ENCODE measurements at places on chromosomes 12 and 14. TPM values are rescaled to one million over a fixed set of nuclear protein-coding genes. Genes with fewer than 3 reads are reported as not detected.

The C14orf119 gene
- total RNA-seq: 7.0 TPM

The TMTC2 gene
- total RNA-seq: 20.1 TPM

The CATSPERB gene
- total RNA-seq: 20.4 TPM

The RPS6KA5 gene
- total RNA-seq: 2.9 TPM

The AICDA gene
- total RNA-seq: not detected

The DLST gene
- total RNA-seq: 33.7 TPM

The BMAL2 gene
- total RNA-seq: 4.3 TPM

The PROX2 gene
- total RNA-seq: not detected

The SLC10A1 gene
- not detected for total RNA-seq

The DEPDC4 gene
- total RNA-seq: 2.1 TPM

The MIPOL1 gene
- 8.6 TPM for total RNA-seq

The NANOG gene
- 0.66 TPM for total RNA-seq

The ADAM21 gene
- total RNA-seq: 0.52 TPM

- H3K4me3 ChIP-seq: no peak overlapping the region
- H3K27me3 ChIP-seq: no peaks in the 10 kb centered on the region
Observed at GRCh38 chr12:60230056-60230455, 634.2 kb downstream of the SLC16A7 start.

- no peak overlapping the region for H3K27ac ChIP-seq
- H3K27me3 ChIP-seq: no peaks in the 10 kb centered on the region
- H3K4me1 ChIP-seq: no peaks in the 10 kb centered on the region
- no peak overlapping the region for H3K4me3 ChIP-seq
- no peak for DNase-seq
Observed at GRCh38 chr14:45651890-45652289, 398.9 kb upstream of the MIS18BP1 start.

- no peak overlapping the region for H3K27ac ChIP-seq
- no peaks in the 10 kb centered on the region for H3K36me3 ChIP-seq
- no peaks in the 10 kb centered on the region for H3K27me3 ChIP-seq
- DNase-seq: no peak
Observed at GRCh38 chr12:128800606-128801005, 23.2 kb downstream of the SLC15A4 start.

- DNase-seq: no peak
- no peak overlapping the region for H3K4me3 ChIP-seq
- no peaks in the 10 kb centered on the region for H3K36me3 ChIP-seq
- peaks cover 40% of the 10 kb centered on the region for H3K4me1 ChIP-seq
- no peaks in the 10 kb centered on the region for H3K27me3 ChIP-seq
- H3K27ac ChIP-seq: no peak overlapping the region
Observed at GRCh38 chr14:75046899-75047298, 4.4 kb downstream of the MLH3 start.

- H3K4me3 ChIP-seq: no peak overlapping the region
- H3K27me3 ChIP-seq: no peaks in the 10 kb centered on the region
- peak overlapping the region; percentile 86 for H3K27ac ChIP-seq
- H3K4me1 ChIP-seq: peaks cover 65% of the 10 kb centered on the region
- DNase-seq: no peak
- no peaks in the 10 kb centered on the region for H3K36me3 ChIP-seq
Observed at GRCh38 chr14:64709126-64709525, 4.9 kb downstream of the PLEKHG3 start.

GRCh38 chr14:52922059-52922458 lies 28.8 kb downstream of the FERMT2 start:
- no peaks in the 10 kb centered on the region for H3K27me3 ChIP-seq
- peaks cover 44% of the 10 kb centered on the region for H3K4me1 ChIP-seq
- DNase-seq: no peak
- H3K36me3 ChIP-seq: no peaks in the 10 kb centered on the region
- peak overlapping the region; percentile 7 for H3K27ac ChIP-seq
- no peak overlapping the region for H3K4me3 ChIP-seq

GRCh38 chr14:55351111-55351510 lies 60.5 kb downstream of the ATG14 start:
- H3K36me3 ChIP-seq: no peaks in the 10 kb centered on the region
- H3K4me1 ChIP-seq: peaks cover 24% of the 10 kb centered on the region
- no peak overlapping the region for H3K27ac ChIP-seq
- no peak for DNase-seq
- H3K4me3 ChIP-seq: no peak overlapping the region

- no peaks in the 10 kb centered on the region for H3K27me3 ChIP-seq
- no peak for DNase-seq
- peaks cover 20% of the 10 kb centered on the region for H3K4me1 ChIP-seq
- H3K36me3 ChIP-seq: no peaks in the 10 kb centered on the region
- no peak overlapping the region for H3K4me3 ChIP-seq
Observed at GRCh38 chr12:12700254-12700653, 4.3 kb upstream of the GPR19 start.

GRCh38 chr12:70795608-70796007 lies 124.9 kb downstream of the PTPRR start:
- H3K4me1 ChIP-seq: no peaks in the 10 kb centered on the region
- no peak for DNase-seq
- no peak overlapping the region for H3K4me3 ChIP-seq
- H3K27me3 ChIP-seq: no peaks in the 10 kb centered on the region
- H3K36me3 ChIP-seq: no peaks in the 10 kb centered on the region

DNA sequence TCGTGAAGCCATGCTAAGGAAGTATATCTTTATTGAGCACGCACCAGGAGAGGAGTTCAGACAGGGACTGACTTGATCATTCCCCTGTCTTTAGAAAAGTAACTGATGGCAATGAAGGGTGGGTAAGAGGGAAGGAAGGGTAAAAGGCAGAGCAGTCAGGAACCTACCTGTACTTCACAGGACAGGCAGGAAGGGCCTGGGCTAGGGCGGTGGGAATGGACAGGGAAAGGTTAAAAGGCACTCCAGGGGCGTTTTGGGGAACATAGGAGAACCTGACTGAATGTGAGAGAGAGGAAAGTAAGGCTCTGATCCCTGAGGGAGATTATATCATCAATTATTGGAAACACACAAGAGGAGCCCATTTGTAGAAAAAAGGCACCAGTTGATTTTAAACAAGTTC lies 3.9 kb downstream of the SLC35E3 start:
- H3K27me3 ChIP-seq: no peaks in the 10 kb centered on the region
- H3K4me1 ChIP-seq: peaks cover 20% of the 10 kb centered on the region
- H3K27ac ChIP-seq: no peak overlapping the region
- no peak for DNase-seq

DNA sequence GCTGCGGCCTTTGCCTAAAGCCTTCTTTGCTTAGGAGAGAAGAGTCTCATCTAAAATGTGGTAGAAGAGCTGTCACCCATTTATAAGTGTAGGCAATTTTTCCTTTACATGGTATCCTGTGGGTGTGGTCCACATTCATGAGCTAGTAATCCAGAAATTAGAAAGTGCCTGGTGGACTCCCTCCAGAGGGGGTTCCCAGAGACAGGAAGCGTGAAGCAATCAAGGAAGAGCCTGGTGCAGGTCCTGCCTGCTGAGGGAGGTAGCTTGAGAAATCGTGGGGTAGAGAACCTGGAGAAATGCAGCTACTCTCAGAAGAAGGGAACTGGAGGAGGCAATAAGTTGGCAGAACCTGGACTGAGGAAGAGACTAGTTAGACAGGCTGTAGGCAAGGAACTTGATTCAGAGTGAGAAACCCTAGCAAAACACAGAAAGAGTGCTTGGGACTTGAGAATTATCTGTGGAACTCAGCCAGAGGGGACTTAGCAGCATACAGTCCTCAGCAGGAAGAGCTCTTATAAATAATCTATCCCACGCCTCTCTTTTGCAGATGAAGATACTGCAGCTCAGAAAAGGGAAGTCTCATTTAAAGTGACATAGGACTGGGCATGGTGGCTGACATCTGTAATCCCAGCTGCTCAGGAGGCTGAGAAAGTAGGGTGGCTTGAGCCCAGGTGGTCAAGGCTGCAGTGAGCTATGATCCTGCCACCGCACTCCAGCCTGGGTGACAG lies 182.4 kb upstream of the CCND2 start:
- no peaks in the 10 kb centered on the region for H3K27me3 ChIP-seq
- DNase-seq: no peak
- H3K4me3 ChIP-seq: no peak overlapping the region
- H3K27ac ChIP-seq: no peak overlapping the region
- H3K4me1 ChIP-seq: no peaks in the 10 kb centered on the region

- no peaks in the 10 kb centered on the region for H3K36me3 ChIP-seq
- no peak overlapping the region for H3K4me3 ChIP-seq
- H3K27ac ChIP-seq: no peak overlapping the region
- no peaks in the 10 kb centered on the region for H3K27me3 ChIP-seq
Observed at GRCh38 chr14:104732931-104733681, 9.1 kb downstream of the ADSS1 start.

DNA sequence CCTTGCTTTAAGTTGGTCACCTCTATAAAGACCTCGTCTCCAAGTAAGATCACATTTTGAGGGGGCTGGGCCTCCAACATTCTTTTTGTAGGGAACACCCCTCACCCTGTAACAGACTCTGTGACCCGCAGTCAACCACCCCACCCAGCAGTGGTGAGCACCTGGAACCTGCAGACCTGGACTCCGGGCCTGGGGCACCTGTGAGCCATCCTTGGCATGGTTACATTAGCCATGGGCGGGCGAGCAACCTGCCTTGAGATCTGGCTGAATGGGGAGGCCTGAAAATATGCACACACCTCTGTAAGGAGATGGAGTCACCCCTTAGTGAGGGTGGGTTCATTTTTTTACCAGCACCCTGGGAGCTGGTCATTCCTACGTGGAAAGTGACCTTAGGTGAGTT lies 95.3 kb downstream of the RIMBP2 start:
- no peak overlapping the region for H3K27ac ChIP-seq
- no peak for DNase-seq
- no peak overlapping the region for H3K4me3 ChIP-seq
- H3K27me3 ChIP-seq: no peaks in the 10 kb centered on the region
- H3K36me3 ChIP-seq: no peaks in the 10 kb centered on the region

DNA sequence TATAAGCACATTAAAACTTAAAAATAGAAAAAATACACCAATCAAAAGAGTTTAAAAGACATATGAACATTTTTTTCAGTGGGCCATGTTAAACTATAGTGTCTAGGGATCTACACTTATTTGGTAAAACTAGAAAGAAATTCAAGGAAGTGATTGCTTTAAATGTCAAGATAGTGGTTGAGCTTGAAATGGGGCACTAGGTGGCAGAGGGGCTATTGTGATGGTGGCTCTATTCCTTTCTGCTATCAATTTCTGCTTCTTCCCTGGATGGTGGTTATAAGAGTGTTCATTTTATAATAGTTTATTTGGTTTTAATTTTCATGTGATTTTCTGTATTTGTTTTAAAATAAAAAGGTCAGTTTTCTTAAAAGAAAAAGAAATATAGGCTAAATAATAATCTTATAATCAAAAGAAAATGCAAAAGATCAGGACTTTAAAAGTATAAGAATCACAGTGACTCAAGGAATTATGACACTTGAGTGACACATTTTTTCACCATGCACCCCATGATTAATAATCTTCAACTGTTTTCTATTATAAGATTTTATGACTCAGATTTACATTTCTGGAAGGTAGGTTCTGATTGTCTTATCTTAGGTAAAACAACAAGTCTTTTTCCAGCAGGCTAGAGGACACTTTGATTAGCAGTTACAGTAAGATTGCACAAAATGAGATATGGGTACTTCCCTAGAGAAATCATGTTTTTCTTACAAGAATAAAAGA lies 137.5 kb downstream of the FSCB start:
- H3K36me3 ChIP-seq: no peaks in the 10 kb centered on the region
- H3K27me3 ChIP-seq: no peaks in the 10 kb centered on the region
- no peaks in the 10 kb centered on the region for H3K4me1 ChIP-seq
- DNase-seq: no peak
- no peak overlapping the region for H3K27ac ChIP-seq
- no peak overlapping the region for H3K4me3 ChIP-seq

DNA sequence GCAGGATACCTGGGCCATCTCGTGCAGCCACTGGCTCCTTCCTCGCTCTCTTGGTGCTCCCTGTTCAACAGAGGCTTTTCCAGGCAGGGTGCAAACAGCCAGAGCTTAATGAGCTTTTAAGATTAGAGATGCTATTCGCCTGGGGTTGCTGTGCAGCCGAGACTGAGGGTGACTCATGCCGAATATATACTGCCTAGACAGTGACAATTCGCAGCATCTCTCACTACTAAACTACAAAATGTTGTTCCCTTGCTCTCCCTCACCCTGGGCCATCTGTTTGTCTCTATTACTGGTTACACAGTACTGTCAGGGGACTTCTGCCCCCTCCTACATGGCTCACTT lies 26.0 kb upstream of the TESC start:
- no peak for DNase-seq
- no peaks in the 10 kb centered on the region for H3K27me3 ChIP-seq
- H3K4me3 ChIP-seq: no peak overlapping the region
- no peaks in the 10 kb centered on the region for H3K36me3 ChIP-seq
- peaks cover 13% of the 10 kb centered on the region for H3K4me1 ChIP-seq
- no peak overlapping the region for H3K27ac ChIP-seq

DNA sequence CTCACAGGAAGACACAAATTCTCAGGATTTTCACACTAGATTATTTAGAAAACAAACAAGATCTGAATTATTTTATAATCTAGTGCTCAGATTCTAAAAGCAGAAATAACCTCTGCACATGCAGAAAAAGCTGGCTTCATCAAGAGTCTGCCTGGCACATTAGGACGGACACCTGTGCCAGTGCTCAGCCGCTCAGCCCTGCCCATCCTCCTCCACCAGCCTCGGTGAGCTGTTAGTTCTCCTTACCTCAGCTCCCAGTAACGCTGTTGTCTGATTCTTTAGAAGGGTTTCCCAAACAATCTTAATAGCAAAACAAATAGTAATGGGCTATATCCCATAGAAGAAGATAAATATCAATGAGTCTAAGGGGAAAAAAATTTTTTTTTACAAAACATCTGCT lies 27.7 kb downstream of the DUSP16 start:
- no peaks in the 10 kb centered on the region for H3K27me3 ChIP-seq
- H3K36me3 ChIP-seq: no peaks in the 10 kb centered on the region
- H3K4me1 ChIP-seq: peaks cover 58% of the 10 kb centered on the region

GRCh38 chr12:123354600-123354999 lies 10.0 kb downstream of the SBNO1 start:
- H3K4me1 ChIP-seq: peaks cover 5% of the 10 kb centered on the region
- no peaks in the 10 kb centered on the region for H3K36me3 ChIP-seq
- DNase-seq: no peak
- no peak overlapping the region for H3K27ac ChIP-seq

DNA sequence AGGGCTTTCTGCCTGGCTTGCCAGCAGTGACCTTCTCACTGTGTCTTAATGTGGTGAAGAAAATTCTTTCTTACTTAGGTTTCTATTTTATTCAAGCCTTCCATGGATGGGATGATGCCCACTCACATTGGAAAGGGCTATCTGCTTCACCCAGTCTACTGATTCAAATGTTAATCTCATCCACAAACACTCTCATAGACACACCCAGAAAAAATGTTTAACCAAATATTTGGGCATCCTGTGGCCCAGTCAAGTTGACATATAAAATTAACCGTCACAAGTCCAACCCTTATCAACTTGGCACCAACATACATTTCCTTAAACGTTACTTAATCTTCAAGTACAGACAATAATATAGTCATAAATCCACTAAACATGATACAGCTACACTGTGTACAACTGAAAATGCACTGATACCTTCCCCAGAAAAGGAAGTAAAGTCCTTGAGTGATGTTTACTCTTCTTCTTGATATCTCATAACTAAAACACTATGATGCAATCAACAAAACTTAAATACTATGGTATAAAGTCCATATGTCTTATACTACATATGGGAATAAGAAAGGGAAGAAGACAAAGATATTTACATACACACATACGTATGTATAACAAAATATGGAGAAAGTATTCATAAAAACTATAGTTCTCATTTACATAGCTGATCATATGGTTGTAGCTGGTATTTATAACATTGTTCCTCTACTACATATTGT lies 394.7 kb upstream of the NOVA1 start:
- H3K27me3 ChIP-seq: no peaks in the 10 kb centered on the region
- no peaks in the 10 kb centered on the region for H3K36me3 ChIP-seq
- no peak overlapping the region for H3K4me3 ChIP-seq
- DNase-seq: no peak
- H3K4me1 ChIP-seq: no peaks in the 10 kb centered on the region
- no peak overlapping the region for H3K27ac ChIP-seq
